ENCODE measurements at places on chromosomes 7 and 10.

DNA sequence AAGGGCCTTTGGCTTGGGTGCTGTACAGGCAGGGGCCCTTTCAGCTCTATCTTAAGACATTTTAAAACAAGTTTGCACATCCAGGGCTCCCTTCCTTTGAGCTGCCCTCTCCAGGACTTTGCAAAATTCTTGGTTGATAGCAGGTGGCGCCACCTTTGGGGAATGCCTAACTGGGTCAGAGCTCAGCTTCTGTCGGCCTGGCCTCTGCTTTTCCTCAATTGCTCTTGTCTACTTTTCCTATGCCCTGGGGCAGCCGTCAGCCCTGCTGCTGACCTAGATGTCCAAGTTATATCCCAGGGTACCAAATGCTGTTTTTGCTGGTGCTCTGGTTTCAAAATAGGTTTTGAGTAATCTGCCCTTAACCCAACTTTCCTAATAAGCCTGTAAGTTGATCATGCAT is 65.8 kb downstream of the APBB1IP start:
- DNase-seq = no peak

DNA sequence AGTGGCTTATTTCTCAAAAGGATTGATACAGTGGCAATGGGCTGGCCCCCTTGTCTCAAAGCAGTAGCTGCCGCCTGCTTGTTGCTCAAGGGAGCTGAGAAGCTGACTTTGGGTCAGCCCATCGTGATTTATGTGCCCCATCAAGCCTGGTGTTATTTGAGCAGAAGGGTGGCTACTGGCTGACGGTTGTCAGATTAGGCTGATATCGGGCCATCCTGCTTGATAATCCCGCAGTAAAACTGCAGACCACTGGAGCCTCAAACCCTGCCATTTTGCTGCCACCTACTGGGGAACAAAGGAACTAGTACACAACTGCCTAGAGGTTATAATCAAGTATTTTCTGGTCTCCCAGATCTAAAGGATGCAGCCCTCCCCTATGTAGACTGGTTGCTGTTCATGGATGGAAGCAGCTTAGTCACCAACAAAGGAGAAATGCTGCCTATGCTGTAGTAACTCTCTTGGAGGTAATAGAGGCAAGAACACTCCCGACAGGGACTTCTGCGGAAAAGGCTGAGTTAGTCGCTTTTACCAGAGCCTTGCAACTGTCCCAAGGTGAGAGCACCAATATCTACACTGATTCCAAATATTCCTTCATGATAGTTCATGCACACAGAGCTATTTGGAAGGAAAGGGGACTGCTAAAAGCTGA is 65.9 kb upstream of the ZNF92 start:
- peak; percentile 28 for DNase-seq

- DNase-seq = no peak
Observed at GRCh38 chr10:118383699-118384098, 41.6 kb upstream of the FAM204A start.

DNA sequence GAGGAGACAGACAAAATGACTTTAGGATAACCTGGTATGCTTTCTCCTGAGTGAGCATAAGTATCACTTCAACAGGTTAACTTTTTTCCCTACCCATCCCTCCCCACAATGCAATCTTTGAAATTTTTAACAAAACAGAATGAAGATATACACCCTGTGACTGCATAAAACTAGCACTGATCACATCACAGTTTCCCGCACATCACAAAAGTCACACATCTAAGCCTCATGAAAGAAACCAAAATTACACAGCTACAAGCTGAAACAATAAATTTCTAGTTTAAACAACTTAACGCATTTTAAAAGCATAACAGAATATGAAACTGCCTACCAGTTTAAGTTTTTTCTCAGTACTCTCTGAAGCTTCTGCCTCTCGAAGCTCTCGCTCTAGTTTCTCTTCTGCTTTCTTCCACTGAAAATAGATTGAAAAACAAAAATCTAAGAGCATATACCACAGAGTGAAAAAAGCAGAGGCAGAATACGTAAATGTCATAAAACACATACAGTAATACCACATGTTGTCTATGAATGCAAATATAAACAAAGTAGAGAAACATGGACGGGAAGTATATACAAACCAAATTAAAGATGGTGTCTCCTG is 18.1 kb downstream of the NOC3L start:
- DNase-seq = no peak

DNA sequence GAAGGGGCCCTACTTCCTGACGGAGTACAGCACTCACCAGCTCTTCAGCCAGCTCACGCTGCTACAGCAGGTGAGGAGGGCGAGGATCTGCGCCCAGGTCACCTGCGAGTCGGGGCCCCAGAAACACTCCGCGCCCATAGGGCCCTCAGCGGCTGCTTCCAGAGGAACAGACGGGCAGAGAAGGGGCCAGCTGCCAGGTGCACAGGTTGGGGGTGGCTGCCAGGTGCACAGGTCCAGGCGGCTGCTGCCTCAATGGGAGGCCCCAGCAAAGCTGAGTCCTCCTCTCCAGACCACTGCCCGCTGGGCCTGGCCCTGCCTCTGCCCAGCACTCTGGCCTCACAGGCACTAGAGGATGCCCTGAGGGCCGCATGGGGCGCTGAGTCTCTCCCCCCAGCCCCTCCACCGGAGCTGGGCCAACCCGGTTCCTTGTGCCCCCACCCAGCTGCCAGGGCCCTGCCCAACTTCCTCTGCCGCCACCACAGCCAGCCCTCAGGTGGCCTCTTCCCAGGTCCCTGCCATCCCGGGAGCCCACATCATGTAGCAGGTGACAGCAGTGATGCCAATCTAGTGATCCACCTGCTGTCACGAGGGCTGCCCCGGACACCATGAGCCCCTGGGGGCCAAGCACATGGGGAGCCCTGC is 17.0 kb upstream of the UTF1 start:
- no peak for DNase-seq

- no peak for DNase-seq
Observed at GRCh38 chr10:101120884-101121653, 10.0 kb upstream of the TLX1 start.
